ENCODE measurements at places on chromosomes 3 and 15. TPM values are rescaled to one million over a fixed set of nuclear protein-coding genes. Genes with fewer than 3 reads are reported as not detected.

The CLDN11 gene
- total RNA-seq: 0.22 TPM

- H3K4me1 ChIP-seq: no peaks in the 10 kb centered on the region
- H3K27ac ChIP-seq: no peak overlapping the region
- no peaks in the 10 kb centered on the region for H3K27me3 ChIP-seq
- no peak for DNase-seq
Observed at GRCh38 chr3:189490337-189490736, 140.9 kb upstream of the TP63 start.

- no peak overlapping the region for H3K27ac ChIP-seq
- peak; percentile 45 for DNase-seq
- peaks cover 20% of the 10 kb centered on the region for H3K4me1 ChIP-seq
- no peaks in the 10 kb centered on the region for H3K27me3 ChIP-seq
- no peaks in the 10 kb centered on the region for H3K36me3 ChIP-seq
Observed at GRCh38 chr3:111621535-111621934, 26.4 kb upstream of the ZBED2 start.

DNA sequence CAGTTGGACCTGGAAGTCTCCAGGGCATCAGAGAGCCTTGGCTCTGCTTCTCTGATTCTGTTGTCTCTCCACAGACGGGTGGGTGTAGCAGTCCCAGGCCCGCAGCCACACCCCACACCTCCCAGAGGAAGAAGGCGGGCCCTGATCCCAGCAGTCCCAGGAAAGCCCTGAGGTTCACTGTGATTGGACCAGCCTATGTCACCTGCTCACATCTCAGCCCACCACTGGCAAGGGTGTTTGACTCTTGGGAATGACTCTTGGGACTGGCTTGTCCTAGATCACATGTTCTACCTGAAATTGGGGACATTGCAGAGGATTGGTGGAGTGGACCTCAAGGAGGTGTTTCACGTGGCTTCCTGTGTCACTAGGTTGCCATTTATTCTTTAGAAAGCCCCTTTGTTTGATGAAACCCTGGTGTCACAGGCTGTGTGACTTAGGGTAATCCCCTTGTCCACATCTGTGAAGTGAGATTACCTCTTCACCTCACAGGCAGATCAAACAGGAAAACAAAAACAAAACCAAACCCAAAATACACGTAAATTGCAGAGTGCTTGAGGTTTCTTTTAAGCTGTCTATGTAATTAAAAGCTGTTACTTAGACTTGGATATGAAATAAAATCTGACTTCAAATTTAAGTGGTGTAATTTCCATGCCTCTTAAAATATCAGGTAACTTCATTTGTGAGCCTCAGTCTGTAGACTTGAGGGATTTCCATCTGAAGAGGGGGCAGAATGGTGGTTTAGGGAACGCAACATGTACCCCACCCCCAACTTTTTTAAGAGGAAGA lies 26.7 kb downstream of the FLNB start:
- no peak overlapping the region for H3K27ac ChIP-seq
- H3K27me3 ChIP-seq: no peaks in the 10 kb centered on the region
- H3K4me1 ChIP-seq: peaks cover 26% of the 10 kb centered on the region

DNA sequence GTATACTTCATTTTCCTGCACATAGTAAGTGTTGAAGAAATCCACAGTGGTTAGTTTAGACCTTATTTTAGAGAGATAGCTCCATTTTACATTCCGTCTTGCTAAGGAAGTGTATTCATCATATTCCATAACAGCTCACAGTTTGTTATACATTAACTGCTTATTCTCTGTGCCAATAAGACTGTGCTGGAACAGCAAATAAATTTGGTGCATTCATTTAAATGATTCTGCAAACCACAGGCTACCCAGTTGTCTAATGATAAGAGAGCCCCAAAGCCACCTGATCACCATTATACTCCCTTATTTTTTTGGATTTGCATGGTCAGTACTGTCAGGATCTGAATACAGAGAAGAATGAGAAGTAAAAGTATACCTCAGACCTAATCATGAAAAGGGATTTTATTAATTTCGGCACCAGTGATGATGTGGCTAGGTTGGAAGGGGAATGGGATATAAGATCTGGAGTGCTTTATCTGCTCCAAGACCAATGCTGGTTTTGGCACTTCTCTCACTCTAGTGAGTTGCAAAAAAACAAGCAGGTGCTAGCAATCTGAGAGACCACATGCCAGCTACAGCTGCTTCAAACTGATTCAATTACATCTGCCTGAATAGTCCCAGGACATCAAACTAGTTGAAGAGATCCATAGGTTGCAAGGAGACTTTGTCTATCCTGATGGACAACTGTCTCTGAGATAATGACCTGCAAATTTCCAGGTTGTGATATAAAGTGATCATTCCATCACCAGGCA lies 254.8 kb downstream of the ZBTB20 start:
- no peak overlapping the region for H3K4me3 ChIP-seq
- no peaks in the 10 kb centered on the region for H3K36me3 ChIP-seq
- H3K27ac ChIP-seq: no peak overlapping the region
- no peaks in the 10 kb centered on the region for H3K27me3 ChIP-seq
- DNase-seq: no peak

GRCh38 chr15:98969126-98969735 lies 38.4 kb downstream of the PGPEP1L start:
- no peak overlapping the region for H3K4me3 ChIP-seq
- no peaks in the 10 kb centered on the region for H3K27me3 ChIP-seq
- H3K36me3 ChIP-seq: no peaks in the 10 kb centered on the region
- peaks cover 2% of the 10 kb centered on the region for H3K4me1 ChIP-seq
- DNase-seq: no peak

The FBXL22 gene
- 0.49 TPM for total RNA-seq

DNA sequence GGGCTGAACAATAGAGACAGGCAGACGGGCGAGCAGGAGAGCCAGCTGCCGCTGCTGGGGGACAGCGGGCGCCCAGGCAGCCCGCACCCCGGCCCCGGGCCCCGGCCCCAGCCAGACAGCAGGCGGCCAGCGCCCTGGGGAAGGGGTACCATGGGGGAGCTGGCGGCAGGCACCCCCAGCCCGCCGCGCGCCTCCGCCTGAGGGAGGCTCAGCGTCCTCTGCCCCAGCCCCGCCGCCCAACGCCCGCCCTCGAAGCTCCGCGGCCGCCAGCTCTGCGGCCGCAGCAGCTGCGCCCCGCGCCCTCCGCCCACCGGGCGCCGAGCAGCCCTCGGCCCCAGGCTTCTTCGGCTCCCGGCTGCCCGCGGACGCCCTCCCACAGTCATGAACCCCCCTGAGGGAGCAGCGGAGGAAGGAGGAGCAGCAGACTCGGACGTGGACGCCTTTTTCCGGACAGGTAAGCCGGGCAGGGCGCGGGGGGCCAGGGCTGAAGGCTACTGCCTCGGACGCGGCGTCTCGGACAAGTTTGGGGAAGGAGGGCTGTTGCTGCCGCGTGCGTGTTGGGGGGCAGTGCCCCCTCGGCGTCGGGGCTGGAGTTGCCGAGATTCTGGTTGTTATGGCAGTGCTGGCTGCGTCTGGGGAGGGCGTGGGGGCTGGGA lies 41.6 kb upstream of the ROPN1 start:
- no peak for DNase-seq
- peak within 1 kb of the TSS; percentile 58 for H3K4me3 ChIP-seq
- peaks cover 4% of the 10 kb centered on the region for H3K4me1 ChIP-seq
- H3K36me3 ChIP-seq: no peaks in the 10 kb centered on the region

DNA sequence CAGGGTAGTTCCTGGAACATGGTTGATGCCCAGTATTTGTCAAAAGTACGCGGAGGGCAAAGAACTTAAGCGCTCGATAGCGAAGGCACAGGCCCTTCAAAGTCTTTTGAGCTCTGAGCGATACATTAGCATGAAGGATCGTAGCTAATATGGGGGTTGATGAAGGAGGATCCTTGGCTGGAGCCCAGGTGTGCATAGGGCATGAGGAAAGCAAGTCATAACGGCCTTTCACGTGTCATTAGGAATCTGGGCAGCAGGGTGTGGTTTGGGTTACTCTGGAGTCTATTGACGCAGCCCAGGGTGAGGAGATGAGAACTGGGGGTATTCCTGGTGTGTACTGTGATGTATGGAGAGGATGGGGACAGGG lies 31.7 kb downstream of the SPINK8 start:
- no peaks in the 10 kb centered on the region for H3K27me3 ChIP-seq
- H3K4me1 ChIP-seq: peaks cover 7% of the 10 kb centered on the region
- peak overlapping the region; percentile 97 for H3K27ac ChIP-seq
- peaks cover 20% of the 10 kb centered on the region for H3K36me3 ChIP-seq

The PRRT3 gene
- total RNA-seq: 0.96 TPM

The RARRES1 gene
- 0.20 TPM for total RNA-seq

DNA sequence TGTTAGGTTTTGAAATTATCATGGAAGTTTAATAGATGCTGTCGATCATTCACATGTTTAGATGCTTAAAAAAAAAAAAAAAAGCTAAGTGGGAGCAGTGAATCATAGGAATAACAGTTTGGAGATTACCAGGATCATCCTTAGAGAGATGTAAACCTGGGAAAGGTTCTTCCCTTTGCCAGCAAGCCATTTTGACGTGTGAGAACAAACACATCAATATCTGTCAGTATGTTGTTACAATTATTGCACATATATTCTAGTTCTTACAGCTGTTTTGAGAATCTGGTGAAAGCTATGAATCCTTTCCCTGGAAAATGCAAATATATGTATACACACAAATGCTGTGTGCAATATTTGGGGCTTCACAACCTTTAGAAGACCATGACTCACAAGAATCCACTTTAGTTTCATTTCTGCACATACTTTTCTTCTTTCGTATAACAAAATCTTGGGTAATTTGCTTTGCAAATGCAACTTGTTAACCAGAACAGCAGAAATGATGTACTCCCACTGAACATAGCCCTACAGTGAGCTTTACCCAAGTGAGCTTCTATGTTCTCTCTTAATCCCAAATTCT lies 12.0 kb downstream of the NFKBIZ start:
- H3K4me1 ChIP-seq: peaks cover 5% of the 10 kb centered on the region
- H3K4me3 ChIP-seq: no peak overlapping the region
- peaks cover 36% of the 10 kb centered on the region for H3K36me3 ChIP-seq
- DNase-seq: no peak
- H3K27me3 ChIP-seq: no peaks in the 10 kb centered on the region
- H3K27ac ChIP-seq: no peak overlapping the region

The CASR gene
- total RNA-seq: not detected

- DNase-seq: no peak
- H3K27ac ChIP-seq: no peak overlapping the region
- H3K36me3 ChIP-seq: no peaks in the 10 kb centered on the region
- no peaks in the 10 kb centered on the region for H3K4me1 ChIP-seq
Observed at GRCh38 chr3:197204736-197205135, 93.7 kb downstream of the DLG1 start.

DNA sequence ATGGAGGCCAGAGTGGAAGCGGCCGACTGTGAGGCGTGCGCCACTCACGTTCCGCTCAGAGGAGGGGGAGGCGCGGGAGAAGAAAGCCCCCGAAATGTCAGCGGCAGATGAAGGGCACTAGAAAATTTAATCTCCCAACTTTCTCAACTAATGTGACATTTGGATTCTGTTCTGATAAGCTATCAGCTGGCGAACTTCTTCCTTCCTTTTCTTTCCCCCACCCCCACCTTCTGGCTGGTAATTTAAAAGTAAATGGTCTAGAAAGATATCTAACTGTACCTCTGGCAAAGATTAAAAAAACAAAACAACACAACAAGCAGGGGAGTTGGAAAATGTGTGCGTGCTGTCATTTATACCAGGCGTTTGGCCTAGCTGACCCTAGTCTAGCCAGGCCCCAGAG lies 26.4 kb upstream of the TMEM115 start:
- no peak overlapping the region for H3K27ac ChIP-seq
- no peaks in the 10 kb centered on the region for H3K36me3 ChIP-seq
- H3K27me3 ChIP-seq: no peaks in the 10 kb centered on the region
- no peak for DNase-seq
- H3K4me3 ChIP-seq: no peak overlapping the region
- no peaks in the 10 kb centered on the region for H3K4me1 ChIP-seq

The TRIP4 gene
- 18.3 TPM for total RNA-seq

The ST3GAL6 gene
- 10.6 TPM for total RNA-seq

The GOLGA6A gene
- total RNA-seq: 0.39 TPM

The APOD gene
- 0.76 TPM for total RNA-seq

The C15orf62 gene
- total RNA-seq: 0.10 TPM

The MST1R gene
- 113 TPM for total RNA-seq

DNA sequence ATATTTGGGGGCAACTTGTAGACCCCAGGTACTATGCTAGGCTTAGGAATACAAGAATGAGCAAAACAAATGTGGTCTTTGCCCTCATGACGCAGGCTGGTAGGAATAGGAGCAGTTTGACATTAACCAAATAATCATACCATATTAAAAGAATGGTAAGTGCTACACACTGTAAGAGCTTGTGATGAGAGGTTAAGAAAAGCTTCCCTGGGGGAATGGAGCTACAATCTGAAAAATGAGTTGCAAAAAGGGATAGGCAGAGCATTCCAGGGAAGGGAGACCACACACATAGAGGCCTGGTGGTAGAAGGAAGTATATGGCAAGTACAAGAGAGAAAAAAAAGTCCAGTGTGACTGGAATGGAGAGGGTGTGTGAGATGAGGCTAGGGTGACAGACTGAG lies 37.3 kb downstream of the TMOD3 start:
- peaks cover 28% of the 10 kb centered on the region for H3K36me3 ChIP-seq
- H3K27ac ChIP-seq: peak overlapping the region; percentile 91
- DNase-seq: no peak
- peaks cover 77% of the 10 kb centered on the region for H3K4me1 ChIP-seq

DNA sequence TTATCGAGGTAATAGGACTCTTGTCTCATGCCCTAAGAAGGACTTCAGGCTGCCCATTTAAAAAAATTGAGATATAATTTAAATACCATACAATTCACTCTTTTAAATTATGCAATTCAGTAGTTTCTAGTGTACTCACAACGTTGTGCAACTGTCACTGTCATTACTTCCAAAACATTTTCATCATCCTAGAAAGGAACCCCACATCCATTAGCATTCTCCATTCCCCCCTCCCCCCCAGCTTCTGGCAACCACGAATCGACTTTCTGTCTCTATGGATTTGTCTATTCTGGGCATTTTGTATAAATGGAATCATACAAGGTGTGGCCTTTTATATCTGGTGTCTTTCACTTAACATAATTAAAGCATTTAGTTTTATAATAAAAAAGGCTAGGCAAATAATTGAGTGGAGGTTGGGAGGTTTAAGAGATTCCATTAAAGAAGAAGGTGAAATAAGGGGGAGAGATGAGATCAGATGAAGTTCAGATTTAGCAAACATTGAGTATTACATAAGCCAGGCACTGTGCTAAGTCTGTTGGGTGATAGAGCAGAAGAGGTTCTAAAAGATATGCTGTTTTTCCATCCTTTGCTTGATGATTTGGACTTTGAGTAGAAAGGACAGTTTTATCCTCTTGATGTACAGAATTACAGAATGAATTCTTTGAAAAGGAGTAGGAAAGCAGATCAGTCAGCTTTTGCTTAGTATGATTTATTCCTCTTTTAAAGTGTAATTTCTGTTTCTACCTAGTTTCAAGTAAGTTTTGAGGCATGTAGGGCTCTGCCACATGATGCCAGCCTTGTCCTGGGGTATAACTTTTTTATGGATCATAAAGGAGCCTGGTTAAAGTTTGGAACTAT lies 36.3 kb downstream of the UBE2E2 start:
- peaks cover 3% of the 10 kb centered on the region for H3K4me1 ChIP-seq
- H3K4me3 ChIP-seq: no peak overlapping the region
- no peaks in the 10 kb centered on the region for H3K27me3 ChIP-seq
- no peaks in the 10 kb centered on the region for H3K36me3 ChIP-seq

The C3orf62 gene
- total RNA-seq: 5.9 TPM
